ENCODE measurements at places on chromosomes 4 and X.
A peak's percentile ranks its signal among the peaks of the same experiment; 100 is the strongest.

GRCh38 chr4:40046311-40046980 lies 10.2 kb upstream of the N4BP2 start:
- peak; percentile 82 for DNase-seq

DNA sequence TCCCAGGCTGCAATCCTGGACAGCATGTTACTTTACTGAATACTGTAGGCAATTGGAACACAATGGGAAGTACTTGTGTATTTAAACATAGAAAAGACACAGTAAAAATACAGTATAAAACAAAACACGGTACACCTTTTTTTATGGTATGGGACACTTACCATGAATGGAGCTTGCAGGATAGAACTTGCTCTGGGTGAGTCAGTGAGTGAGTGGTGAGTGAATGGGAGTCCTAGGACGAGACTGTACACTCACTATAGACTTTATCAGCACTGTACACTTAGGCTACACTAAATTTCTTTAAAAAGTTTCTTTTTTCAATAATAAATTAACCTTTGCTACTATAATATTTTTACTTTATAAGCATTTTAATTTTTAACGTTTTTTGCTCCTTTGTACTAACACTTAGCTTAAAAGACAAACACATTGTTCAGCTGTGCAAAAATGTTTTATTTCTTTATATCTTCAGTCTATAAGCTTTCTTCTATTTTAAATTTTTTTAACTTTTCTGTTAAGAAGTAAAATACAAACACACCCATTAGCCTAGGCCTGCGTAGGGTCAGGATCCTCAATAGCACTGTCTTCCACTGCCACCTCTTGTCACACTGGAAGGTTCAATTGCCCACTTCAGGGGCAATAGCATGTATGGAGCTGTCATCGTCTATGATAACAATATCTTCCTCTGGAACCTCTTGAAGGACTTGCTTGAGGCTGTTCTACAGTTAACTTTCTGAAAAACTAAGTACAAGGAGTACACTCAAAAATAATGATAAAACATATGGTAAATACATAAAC lies 293.5 kb upstream of the FSTL5 start:
- no peak for DNase-seq

DNA sequence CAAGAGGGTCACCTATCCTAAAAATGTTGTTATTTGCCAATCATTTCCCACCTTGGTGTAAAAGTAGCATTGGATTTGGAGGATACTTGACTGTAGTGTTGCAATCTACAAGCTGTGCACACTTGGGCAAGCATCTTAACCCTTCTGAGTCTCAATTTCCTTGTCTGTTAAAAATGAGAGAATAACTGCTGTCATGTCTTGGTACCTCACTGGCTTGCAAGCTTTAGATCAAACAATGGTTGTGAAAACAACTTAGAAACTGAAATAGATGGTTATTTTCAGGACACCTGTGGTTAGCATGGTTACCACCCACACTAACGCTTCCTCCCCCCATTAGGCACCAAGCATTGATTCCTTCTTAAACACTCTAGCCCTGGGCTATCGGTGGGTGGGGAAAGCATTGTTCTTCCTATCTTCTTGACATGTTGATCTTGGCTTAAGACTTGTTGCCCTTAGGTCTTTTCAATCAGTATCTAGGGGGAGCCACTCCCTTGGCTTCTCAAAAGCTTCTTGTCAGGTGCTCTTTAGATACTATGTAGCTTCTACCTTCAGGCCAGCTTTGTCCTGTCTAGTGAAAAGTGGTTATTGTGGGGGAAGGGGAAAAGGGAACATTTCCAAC lies 10.6 kb upstream of the AMOT start:
- DNase-seq, result no peak

DNA sequence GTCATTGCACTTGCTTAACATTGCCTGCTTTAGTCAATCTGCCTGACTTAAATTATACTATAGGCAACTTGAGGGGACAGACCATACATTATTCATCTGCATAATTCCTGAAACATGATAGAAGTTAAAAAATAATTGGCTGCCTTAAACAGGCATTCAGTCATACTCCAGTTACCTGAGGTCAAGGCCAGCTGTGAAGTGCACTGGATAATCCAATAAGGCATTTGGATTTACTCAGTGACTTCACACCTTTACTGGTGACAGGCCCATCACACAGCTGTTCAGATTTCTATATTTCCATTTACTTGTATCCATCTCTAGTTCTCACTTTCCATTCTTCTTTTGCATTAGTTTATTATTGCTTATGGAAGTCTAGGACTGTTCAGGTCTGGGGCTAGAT lies 2341.6 kb downstream of the PCDH7 start:
- no peak for DNase-seq

DNA sequence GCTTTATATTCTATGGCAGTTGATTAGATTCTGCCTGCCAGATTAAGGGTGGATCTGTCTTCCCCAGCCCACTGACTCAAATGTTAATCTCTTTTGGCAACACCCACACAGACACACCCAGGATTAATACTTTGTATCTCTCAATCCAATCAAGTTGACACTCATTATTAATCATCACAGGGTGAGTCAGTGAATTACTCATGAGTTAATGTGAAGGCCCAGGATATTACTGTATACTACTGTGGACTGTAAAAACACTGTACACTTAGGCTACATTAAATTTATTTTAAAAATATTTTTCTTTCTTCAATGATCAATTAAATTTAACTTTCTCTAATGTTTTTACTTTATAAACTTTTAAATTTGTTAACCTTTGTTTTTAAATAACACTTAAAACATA lies 87.7 kb downstream of the NAP1L3 start:
- no peak for DNase-seq

DNA sequence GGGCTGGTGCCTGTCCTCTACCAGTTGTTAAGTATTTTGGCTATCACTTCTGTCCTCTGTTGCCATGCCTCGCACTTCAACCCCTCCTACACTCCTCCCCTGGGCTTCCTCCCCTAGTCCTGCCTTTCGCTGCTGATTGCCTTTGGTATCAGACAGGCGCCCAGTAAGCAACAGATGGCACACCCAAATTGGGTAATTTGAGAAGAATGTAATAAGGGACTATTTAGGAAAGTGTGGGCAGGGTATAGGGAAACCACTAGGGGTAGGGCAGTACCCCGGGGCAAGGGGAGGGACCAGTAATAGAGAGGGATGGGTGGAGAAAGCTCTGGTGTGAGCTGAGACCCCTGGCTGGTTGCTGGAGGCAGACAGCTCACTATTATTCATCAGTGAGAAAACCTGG lies 172.7 kb upstream of the USP9X start:
- no peak for DNase-seq

- DNase-seq, result no peak
These were observed 359.1 kb downstream of the ZNF674 start for GRCh38 chrX:46185923-46186810.

DNA sequence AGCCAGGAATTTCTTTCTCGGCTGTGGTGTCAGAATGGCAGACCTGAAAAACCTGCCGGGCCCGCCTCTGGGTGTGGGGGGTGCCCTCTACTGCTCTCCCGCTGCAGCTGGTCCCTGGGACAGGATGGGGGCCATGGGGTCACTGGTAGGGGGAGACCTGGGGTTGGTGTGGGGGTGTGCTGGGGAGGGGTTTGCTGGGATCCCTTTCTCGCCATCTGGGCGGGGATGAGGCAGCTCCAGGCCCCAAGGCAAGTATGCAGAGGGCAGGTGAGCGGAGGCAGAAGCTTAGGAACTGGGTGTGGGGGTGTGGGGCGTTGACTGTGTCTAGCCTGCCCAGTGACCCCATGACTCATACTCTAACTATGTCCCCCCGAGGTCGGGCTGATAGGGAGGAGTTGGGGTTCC lies 884 bp downstream of the CCDC120 start:
- DNase-seq, result no peak

- DNase-seq, result no peak
These were observed 10.0 kb downstream of the ART3 start for GRCh38 chr4:76084542-76084941.

DNA sequence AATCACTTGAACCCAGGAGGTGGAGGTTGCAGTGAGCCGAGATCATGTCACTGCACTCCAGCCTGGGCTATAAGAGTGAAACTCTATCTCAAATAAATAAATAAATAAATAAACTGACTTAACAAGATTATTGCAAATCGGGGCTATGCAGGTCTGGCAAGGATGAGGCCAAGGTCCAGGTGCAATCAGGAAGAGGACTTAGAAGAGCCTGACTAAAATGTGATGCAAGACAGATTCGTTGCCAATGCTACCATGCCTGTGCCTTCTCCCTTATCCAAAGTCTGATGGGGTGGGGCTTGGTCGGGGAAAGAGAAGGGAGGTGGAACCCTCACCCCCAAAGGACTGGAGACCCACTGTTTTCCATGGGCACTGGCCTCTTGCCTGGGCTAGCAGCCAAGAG lies 14.7 kb downstream of the ZCCHC13 start:
- DNase-seq, result no peak

DNA sequence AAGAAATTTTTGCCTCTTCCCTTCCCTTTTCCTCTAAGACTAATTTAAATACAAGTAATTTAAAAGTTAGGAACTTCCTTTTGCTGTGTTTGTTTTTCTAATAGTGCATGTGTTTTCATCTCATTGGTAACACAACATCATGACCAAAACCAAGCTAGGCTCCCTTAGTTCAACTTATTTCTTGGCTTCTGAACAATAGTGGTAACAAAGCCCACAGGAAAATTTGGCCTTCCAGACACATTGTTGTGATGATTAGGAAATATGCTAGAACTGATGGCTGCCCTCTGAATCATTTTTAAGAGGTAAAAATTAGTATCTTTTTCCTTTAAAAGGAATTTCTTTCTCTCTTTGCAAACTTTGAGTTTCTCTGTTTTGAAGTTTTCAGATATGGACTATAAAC lies 25.5 kb upstream of the TEC start:
- DNase-seq, result no peak

GRCh38 chr4:81769244-81769643 lies 297.5 kb upstream of the RASGEF1B start:
- DNase-seq, result no peak

DNA sequence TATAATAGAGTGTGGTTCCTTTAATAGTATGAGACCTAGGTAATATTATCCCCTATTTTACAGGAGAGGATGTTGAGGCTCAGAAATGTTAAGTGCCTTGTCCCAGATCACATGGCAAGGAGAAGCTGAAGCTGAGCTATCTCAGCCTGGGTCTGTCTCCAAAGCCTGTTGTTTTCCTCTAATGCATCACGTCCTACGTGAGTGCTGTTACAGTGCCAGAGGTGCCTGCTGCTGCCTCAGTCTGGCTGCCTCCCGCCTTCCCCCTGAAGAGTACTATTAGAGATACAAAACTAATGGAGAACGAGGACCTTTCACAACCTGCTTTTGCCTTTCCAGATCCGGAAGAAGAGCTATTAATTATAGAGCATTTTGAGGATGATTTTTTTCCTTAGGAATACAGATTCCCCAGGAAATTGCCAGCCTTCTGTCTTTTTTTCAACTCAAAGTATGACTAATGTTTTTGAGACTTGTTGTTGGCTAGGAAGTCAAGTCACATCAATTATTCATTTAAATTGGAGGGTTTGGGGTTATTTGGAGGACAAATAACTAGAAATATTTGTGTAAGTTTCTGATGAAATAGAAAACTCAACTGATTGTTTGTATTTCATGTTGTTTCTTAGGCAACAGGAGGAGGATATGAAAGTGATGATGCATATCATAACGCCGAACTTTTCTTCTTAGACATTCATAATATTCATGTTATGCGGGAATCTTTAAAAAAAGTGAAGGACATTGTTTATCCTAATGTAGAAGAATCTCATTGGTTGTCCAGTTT lies 43.9 kb upstream of the MTMR1 start:
- DNase-seq, result peak; percentile 68

DNA sequence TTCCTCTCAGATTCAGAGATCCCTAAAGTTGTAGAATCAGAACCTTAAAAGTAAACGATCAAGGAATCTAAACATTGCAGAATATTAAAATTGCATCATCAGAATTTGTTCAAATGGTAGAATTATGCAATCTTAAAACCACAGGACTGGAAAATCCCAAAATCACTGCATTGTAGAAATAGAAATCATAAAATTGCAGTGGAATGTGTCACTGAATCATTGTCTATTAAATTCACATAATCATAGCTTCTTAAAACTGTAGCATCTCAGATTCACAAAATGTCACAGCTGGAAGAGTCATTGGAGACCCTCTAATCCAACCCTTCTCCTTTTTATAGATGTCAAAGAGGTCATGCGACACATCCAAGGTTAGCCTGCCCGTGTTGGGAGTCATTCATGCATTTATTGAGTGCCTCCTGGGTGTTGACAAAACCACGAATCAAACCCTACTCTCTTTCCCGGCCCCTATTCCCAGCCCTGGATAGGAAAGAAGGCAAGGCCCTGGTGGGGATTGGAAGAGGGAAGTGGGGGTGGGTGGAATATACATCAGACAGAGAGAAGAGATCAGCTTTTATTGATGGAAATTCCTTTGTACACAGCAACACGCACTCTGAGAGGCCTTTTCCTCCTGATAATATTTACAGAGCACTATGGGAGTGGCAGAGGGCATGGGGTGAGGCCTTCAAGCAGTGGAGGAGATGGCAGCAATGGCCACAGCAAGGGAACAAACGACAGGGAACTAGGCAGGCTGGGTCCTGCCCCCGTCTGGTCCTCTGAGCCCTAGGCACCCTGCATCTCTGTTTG lies 15.4 kb downstream of the IQSEC2 start:
- DNase-seq, result peak; percentile 43

GRCh38 chr4:183337349-183337748 lies 15.1 kb upstream of the CLDN24 start:
- no peak for DNase-seq

DNA sequence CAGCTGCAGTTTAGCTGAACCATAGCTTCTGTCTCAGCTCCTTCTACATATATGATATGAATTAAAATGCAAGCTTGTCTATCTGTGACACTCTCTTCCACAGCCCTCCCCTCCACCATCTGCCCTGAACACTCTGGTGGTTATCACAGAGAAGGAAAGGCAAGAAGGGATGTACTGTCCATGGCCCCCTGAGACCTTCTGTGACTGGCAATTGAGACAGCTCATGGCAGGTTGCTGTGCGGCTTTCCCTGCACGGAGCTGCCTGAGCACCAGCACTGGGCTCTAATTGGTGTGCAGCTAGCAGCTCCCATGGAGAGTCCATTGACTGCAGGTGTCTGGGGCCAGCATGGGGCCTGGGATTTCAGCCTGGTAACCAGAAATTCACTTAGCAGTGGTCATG lies 109.8 kb upstream of the ANXA3 start:
- DNase-seq, result no peak

- no peak for DNase-seq
These were observed 498.0 kb downstream of the STPG2 start for GRCh38 chr4:97645071-97645821.

- DNase-seq, result no peak
These were observed 29.0 kb upstream of the SMIM14 start for GRCh38 chr4:39667706-39668105.

- DNase-seq, result peak; percentile 83
These were observed 16.0 kb upstream of the SH3TC1 start for GRCh38 chr4:8182858-8183725.

All from fibroblast of lung (primary cell).